ENCODE measurements at places on chromosomes 2 and 18. TPM values are rescaled to one million over a fixed set of nuclear protein-coding genes. Genes with fewer than 3 reads are reported as not detected.

- peaks cover 3% of the 10 kb centered on the region for H3K36me3 ChIP-seq
- no peak overlapping the region for H3K27ac ChIP-seq
- no peak for DNase-seq
- no peaks in the 10 kb centered on the region for H3K27me3 ChIP-seq
- H3K4me3 ChIP-seq = no peak overlapping the region
Observed at GRCh38 chr2:109450574-109451273, 163.0 kb downstream of the SEPTIN10 start.

- H3K36me3 ChIP-seq = no peaks in the 10 kb centered on the region
- no peak overlapping the region for H3K4me3 ChIP-seq
- no peaks in the 10 kb centered on the region for H3K27me3 ChIP-seq
- H3K4me1 ChIP-seq = no peaks in the 10 kb centered on the region
- H3K27ac ChIP-seq = no peak overlapping the region
Observed at GRCh38 chr2:223594259-223594658, 7.9 kb downstream of the SCG2 start.

DNA sequence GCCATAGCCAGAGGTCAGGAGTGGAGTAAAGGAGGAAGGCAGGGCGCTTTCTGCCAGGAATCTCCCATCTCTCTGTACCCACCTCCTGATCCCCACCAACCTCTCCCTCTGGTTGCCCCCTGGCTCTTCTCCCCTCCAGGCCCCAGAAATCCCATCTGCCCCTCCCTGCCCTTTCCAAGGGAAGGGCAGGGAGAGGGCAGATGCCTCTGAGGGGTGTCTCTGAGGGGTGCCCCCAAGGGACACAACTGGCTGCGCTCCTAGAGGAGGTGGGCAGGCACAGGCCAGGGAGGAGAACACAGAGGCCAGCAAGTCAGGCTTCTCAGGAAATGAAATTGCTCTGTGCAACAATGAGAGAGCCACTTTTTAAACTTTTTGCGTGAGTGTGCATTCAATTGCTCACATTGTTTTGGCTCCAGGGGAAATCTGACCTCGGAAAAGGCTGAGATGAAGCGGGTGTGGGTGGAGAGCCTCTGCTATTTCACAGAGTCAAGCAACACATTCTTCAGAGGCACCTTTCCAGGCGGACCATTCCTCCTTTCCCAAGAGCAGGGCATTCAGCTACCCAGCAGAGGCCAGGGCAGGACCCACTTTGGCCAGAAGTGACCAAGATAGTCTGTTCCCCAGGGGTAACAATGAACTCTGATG, 125.5 kb downstream of the SMAD7 start:
- peaks cover 18% of the 10 kb centered on the region for H3K36me3 ChIP-seq
- H3K4me3 ChIP-seq = no peak overlapping the region
- peaks cover 44% of the 10 kb centered on the region for H3K4me1 ChIP-seq
- no peak overlapping the region for H3K27ac ChIP-seq
- H3K27me3 ChIP-seq = peaks cover 9% of the 10 kb centered on the region
- no peak for DNase-seq

GRCh38 chr18:31591113-31591512, 564 bp upstream of the TTR start:
- H3K36me3 ChIP-seq = no peaks in the 10 kb centered on the region
- no peak overlapping the region for H3K4me3 ChIP-seq
- H3K27ac ChIP-seq = no peak overlapping the region
- no peak for DNase-seq
- no peaks in the 10 kb centered on the region for H3K27me3 ChIP-seq

GRCh38 chr18:79953971-79954651, 2.7 kb upstream of the SLC66A2 start:
- no peak for DNase-seq
- no peak overlapping the region for H3K4me3 ChIP-seq
- H3K4me1 ChIP-seq = peaks cover 11% of the 10 kb centered on the region
- H3K36me3 ChIP-seq = peaks cover 5% of the 10 kb centered on the region
- no peak overlapping the region for H3K27ac ChIP-seq
- peaks cover 15% of the 10 kb centered on the region for H3K27me3 ChIP-seq

- DNase-seq = no peak
- H3K27me3 ChIP-seq = no peaks in the 10 kb centered on the region
- no peaks in the 10 kb centered on the region for H3K36me3 ChIP-seq
- H3K4me1 ChIP-seq = peaks cover 4% of the 10 kb centered on the region
- H3K4me3 ChIP-seq = no peak overlapping the region
- no peak overlapping the region for H3K27ac ChIP-seq
Observed at GRCh38 chr2:167398873-167399272, 510.6 kb downstream of the XIRP2 start.

GRCh38 chr2:201347138-201347537, 10.0 kb downstream of the FLACC1 start:
- no peak for DNase-seq
- no peak overlapping the region for H3K4me3 ChIP-seq
- H3K4me1 ChIP-seq = peaks cover 1% of the 10 kb centered on the region
- no peak overlapping the region for H3K27ac ChIP-seq

GRCh38 chr2:128754246-128754724, 435.6 kb upstream of the HS6ST1 start:
- no peak overlapping the region for H3K4me3 ChIP-seq
- peaks cover 2% of the 10 kb centered on the region for H3K27me3 ChIP-seq
- peak; percentile 56 for DNase-seq
- peaks cover 33% of the 10 kb centered on the region for H3K4me1 ChIP-seq
- H3K27ac ChIP-seq = peak overlapping the region; percentile 93

DNA sequence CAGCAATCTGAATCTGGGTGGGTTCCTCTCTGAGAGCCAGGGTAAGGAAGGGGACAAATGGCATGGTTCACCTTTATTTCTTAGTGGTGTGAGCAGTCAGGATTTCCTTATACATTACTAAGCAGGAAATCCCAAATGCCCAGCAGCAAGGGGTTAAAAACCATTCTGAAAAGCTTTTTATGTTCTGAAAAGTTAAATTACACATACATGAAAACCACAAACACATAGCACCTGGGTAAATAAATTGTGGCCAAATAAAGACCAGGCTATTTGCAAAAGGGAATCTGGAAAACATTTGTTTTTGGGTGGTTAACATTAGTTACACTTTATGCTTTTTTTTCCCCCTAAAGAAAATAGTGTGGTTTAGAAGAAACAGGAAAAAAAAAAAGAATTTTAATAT, 156.1 kb downstream of the AGPS start:
- H3K4me1 ChIP-seq = peaks cover 33% of the 10 kb centered on the region
- H3K27ac ChIP-seq = peak overlapping the region; percentile 24
- no peak for DNase-seq
- H3K27me3 ChIP-seq = peaks cover 9% of the 10 kb centered on the region
- H3K36me3 ChIP-seq = peaks cover 20% of the 10 kb centered on the region

GRCh38 chr2:95526360-95527341, 42.1 kb upstream of the TRIM43B start:
- H3K4me3 ChIP-seq = peak overlapping the region; percentile 62
- H3K27ac ChIP-seq = no peak overlapping the region
- H3K27me3 ChIP-seq = peaks cover 3% of the 10 kb centered on the region
- DNase-seq = peak; percentile 68
- peaks cover 17% of the 10 kb centered on the region for H3K36me3 ChIP-seq

DNA sequence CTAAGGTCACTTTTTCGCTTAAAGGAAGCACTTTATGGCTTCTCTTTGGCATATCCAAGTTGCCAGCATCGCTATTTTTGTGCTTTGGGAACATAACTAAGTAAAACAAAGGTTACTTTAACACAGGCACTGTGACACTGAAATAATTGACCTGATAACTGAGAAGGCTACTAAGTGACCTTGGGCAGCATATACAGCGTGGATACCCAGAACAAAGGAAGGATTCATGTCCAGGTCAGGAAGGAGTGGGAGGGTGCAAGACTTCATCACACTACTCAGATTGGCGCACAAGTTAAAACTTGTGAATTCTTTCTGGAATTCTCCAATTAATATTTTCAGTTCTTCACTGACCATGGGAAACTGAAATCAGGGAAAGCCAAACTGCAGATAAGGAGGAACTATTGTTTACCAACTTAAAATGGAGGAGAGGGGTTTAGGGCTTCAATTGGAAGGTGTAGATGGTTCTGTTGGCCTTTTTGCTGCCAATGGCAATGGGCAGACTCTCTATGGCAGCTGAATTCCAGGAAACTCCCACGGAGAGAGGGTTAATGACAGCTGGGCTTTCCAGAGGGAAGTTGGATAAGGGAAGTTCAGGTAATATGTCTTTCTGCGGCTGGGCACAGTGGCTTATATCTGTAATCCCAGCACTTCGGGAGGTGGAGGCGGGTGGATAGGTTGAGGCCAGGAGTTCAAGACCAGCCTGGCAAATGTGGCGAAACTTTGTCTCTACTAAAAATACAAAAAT, 45.3 kb downstream of the COMMD1 start:
- no peak overlapping the region for H3K4me3 ChIP-seq
- no peak for DNase-seq
- peaks cover 1% of the 10 kb centered on the region for H3K27me3 ChIP-seq
- peaks cover 7% of the 10 kb centered on the region for H3K4me1 ChIP-seq

DNA sequence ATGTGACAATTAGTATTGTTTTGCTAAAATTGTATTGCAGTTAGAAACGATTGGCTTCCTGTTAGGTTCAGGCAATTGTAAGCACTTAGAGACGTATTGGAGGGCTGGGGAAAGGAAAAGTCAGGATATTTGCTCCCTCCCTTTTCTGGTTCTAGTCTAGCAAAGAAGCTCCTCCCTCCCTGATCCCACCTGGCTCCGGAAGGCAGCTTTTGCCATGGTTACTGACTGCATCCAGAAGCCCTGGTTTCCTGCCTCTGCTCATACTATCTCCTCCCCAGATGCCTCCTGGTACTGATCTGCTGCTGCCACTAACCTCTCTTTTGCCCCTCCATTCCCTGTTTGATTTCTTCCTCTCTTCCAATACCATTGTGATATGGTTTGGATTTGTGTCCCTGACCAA, 275.9 kb downstream of the MREG start:
- peak; percentile 19 for DNase-seq
- H3K27me3 ChIP-seq = peaks cover 5% of the 10 kb centered on the region
- no peaks in the 10 kb centered on the region for H3K36me3 ChIP-seq
- H3K27ac ChIP-seq = peak overlapping the region; percentile 86

DNA sequence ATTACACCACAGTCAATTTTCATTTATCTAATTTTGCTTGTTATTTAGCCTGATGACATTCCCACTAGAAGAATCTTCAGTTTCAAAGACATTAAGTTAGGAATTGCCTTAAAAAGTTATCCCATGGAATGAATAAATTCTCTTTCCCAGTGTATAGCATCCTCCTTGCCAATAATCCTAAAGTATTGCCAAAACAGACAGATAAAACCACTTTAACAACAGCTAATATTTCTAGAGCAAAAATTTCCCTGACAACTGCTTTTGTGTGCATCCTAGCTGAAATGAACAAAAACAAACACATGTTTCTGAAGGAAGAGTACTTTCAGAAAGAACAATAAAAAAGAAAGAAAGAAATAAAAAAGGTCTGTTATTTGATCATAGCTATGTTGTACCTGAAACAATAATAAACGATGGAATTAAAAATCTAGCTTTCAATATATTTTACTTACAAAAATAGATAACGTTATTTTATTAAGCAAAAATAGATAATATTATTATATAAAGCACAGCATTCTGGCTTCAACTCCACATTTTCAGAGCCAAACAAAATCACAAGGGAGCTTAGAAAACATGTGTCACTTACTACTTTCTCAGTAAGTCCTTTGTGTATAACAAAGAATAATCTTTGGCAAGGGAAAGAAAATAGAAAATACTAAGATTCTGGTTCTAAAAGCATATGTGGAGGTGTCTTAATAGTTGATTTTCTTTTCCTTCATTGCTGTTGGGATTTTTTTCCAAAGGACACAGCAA, 939.0 kb upstream of the CRIM1 start:
- no peaks in the 10 kb centered on the region for H3K27me3 ChIP-seq
- DNase-seq = no peak
- H3K4me1 ChIP-seq = no peaks in the 10 kb centered on the region
- H3K36me3 ChIP-seq = no peaks in the 10 kb centered on the region
- no peak overlapping the region for H3K4me3 ChIP-seq

The TNS1 gene
- 11.6 TPM for total RNA-seq

The ACMSD gene
- not detected for total RNA-seq

The IL36RN gene
- not detected for total RNA-seq

The SERPINB13 gene
- total RNA-seq = not detected

The LTBP1 gene
- total RNA-seq = 327 TPM

The DYSF gene
- 566 TPM for total RNA-seq

The C1QL2 gene
- not detected for total RNA-seq
